CD4-positive, alpha-beta T cell (primary cell): ENCODE measurements at places on chromosomes 7 and 10.

DNA sequence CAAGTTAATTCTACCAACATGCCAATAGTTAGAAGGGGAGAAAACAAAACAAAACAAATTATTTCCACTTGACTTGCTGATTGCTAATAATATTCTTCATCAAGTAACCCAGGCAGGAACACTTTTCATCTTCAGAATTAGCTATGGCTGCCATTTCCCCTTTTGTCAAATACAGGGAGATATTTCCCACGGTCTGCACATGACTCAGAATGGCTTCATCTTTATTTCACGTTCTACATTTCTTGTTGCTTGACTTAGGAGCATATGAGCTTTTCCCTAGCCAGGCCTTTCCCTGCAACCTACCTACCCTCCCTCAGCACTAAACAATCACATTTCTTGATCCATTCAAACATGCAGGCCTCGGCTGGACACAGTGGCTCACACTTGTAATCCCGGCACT lies 6.5 kb downstream of the CPVL start:
- H3K27me3 ChIP-seq: no peaks in the 10 kb centered on the region
- H3K36me3 ChIP-seq: no peaks in the 10 kb centered on the region
- H3K4me1 ChIP-seq: no peaks in the 10 kb centered on the region
- no peak overlapping the region for H3K27ac ChIP-seq

GRCh38 chr7:139034855-139035585 lies 822 bp downstream of the ZC3HAV1L start:
- H3K27ac ChIP-seq: no peak overlapping the region
- no peak for DNase-seq
- peaks cover 22% of the 10 kb centered on the region for H3K4me1 ChIP-seq
- peak overlapping the region; percentile 45 for H3K4me3 ChIP-seq

- no peak overlapping the region for H3K4me3 ChIP-seq
- DNase-seq: no peak
- H3K36me3 ChIP-seq: no peaks in the 10 kb centered on the region
- H3K27ac ChIP-seq: no peak overlapping the region
- H3K27me3 ChIP-seq: no peaks in the 10 kb centered on the region
Observed at GRCh38 chr10:16975188-16975587, 154.4 kb downstream of the CUBN start.

DNA sequence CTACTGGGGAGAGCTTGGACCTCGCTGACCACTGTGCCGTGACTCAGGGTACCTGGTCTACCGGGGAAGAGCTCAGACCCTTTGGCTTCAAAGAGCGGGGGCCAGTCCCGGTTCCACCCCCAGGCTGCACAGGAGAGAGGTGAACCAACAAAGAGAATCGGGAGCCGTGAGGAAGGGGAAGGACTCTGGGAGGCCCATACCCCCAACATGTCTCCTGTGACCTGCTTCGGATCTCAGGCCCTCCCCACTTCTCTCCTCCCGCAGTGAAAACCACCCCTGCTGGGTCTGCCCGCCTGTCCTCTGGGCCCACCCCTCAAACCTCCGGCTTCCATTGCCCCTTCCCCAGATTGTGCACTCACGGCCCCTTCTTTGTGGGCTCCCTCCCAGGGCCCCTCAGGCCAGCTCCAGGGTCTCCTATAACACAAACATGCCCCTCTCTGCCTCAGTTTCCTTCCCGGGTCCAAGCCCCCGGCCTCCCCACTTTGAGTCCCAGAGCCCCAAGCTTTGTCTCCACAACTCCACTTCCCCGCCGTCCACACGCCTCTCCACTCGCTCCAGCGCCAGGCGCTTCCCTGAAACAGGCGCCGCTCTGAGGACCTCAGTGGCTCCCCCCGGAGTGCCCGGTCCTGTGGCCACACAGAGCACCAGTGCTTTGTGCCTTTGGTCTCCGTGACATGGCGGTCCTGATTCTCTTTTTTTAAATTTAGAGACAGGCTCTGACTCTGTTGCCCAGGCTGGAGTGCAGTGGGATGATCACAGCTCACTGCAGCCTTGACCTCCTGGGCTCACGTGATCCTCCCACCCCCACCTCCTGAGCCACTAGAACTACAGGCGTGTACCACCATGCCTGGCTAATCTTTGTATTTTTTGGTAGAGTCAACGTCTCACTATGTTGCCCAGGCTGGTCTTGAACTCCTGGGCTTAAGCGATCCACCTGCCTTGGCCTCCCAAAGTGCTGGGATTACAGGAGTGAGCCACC lies 7.5 kb upstream of the INTS1 start:
- no peak overlapping the region for H3K4me3 ChIP-seq
- peak; percentile 2 for DNase-seq
- H3K27me3 ChIP-seq: no peaks in the 10 kb centered on the region
- H3K4me1 ChIP-seq: peaks cover 46% of the 10 kb centered on the region
- no peaks in the 10 kb centered on the region for H3K36me3 ChIP-seq
